ENCODE measurements at places on chromosomes 4 and X. TPM values are rescaled to one million over a fixed set of nuclear protein-coding genes. Genes with fewer than 3 reads are reported as not detected.

JAKMIP1 gene
- 3.5 TPM for total RNA-seq

ASMT gene
- total RNA-seq, result not detected

APOOL gene
- total RNA-seq, result 8.8 TPM

SPON2 gene
- total RNA-seq, result 18.9 TPM

- no peak for DNase-seq
These were observed 7.7 kb downstream of the SMIM10L2A start for GRCh38 chrX:135429429-135429828.

DNA sequence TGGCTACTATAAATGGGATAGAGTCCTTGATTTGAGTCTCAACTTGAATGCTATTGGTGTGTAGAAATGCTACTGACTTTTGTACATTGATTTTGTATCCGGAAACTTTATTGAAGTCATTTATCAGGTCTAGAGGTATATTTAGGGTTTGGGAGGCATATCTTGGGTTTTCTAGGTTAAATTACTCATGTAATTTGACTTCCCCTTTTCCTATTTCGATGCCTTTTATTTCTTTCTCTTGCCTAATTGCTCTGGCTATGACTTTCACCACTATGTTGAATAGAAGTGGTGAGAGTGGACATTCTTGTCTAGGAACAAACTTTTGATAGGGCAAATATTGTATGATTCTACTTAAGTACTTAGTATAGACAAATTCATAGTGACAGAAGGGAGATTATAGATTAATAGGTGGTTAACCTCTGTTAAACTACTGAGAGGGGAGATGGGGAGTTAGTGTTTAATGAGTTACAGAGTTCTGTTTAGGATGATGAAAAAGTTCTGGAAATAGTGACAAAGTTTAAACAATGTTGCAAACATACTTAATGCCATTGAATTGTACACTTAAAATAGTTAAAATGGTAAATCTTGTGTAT, 22.8 kb upstream of the HSPA4L start:
- DNase-seq, result no peak

- no peak for DNase-seq
These were observed 62.7 kb downstream of the TBC1D14 start for GRCh38 chr4:6972375-6972650.

DNA sequence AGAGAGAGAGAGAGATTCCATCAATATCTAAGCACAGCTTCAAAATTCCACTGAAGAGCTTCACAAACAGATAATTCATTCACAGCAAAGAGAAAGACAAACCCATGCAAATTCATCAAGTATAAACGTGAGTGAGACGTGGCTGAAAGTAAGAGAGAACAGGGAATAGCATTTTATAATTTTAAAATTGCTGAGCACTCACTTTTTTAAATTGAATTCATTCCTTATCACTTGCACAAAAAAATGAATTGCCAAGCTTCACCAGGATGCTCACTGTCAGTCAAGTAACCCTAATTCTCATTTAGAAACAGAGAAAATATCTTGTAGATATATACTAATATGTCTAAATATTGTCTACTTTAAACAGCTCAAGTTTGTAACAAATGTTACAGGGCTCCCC, 40.5 kb downstream of the BMP3 start:
- DNase-seq, result no peak

GRCh38 chr4:86961605-86962295, 26.9 kb downstream of the AFF1 start:
- DNase-seq, result no peak

- DNase-seq, result no peak
These were observed 280.5 kb downstream of the GPM6A start for GRCh38 chr4:175531405-175532091.

GRCh38 chr4:140091305-140091704, 62.7 kb downstream of the MAML3 start:
- no peak for DNase-seq

DNA sequence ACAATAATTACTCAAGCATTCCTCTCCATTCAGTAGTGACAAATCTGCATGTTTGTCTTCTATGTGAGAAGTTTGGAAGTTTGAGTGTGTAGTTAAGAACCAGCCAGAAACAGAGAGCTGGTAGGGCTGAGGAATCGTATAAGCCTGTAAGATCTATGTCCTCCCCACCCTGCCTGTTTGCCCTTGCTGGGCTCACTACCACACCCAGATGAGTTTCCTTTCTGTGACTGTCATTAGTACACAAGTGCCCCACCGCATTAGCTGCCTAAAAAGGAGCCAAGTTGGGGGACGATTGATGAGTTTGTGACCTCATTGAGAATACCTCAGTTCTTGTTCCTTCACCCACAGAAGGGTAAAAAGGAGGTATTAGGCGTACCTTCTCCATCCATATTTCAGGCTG, 28.3 kb downstream of the DOCK11 start:
- peak; percentile 68 for DNase-seq

GRCh38 chrX:140563893-140564292, 59.0 kb upstream of the SOX3 start:
- DNase-seq, result no peak

- DNase-seq, result no peak
These were observed 12.1 kb downstream of the PCGF3 start for GRCh38 chr4:717601-718320.

DNA sequence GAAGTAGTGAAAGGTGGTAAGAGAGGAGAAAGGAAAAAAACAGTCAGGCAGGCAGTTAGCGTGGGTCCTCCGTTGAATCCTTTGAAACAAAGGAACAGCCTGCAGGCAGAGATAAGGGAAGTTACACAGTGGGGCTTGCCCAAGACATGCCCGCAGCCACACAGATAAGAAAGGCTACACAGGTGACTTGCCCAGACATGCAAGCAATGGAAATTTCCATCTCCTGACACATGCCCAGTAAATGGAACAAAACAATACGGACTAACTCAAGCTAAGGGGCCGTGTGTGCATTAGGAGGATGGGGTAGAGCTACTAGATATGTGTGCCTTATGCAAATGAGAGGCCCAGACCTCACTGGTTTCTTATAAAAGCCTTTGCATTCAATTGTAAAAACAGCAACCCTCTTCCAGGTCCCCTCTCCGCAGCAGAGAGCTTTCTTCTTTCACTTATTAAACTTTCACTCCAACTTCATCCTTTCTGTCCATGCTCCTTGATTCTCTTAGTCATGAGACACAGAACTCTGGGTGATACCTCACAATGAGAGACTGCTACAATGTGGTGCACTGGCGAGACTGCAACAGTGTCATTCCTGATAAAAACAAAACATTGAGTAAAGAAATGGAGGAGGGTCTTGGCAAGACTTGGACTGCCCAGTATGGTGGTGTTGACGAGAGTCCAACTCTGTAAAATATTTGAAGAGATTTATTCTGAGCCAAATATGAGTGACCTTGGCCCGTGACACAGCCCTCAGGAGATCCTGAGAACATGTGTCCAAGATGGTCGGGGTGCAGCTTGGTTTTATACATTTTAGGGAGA, 997.4 kb upstream of the PRKX start:
- no peak for DNase-seq

GRCh38 chr4:6573986-6574746, 823 bp upstream of the MAN2B2 start:
- no peak for DNase-seq

Measured in T-cell (primary cell).